ENCODE measurements at places on chromosomes 3 and 15. TPM values are rescaled to one million over a fixed set of nuclear protein-coding genes. Genes with fewer than 3 reads are reported as not detected.
A peak's percentile ranks its signal among the peaks of the same experiment; 100 is the strongest.

DNA sequence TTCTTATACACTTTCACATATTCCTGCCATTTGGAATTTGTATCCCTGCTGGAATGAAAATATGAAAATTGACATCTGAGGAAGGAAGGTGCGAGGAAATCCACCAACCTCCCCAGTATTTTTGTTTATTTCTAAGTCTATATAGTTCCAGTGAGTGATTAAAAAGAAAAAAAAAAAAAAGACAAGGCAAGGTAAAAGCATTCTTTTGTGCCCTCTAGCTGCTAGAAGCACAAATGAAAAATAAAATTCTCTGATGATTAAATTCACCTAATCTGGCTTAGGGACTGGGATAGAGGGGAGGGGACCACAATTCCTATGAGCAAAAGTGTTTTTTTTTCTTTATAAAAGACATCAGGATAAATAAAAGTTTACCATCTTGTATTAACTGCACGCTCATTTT is 370.9 kb downstream of the NR2F2 start:
- peak overlapping the region; percentile 44 for H3K4me3 ChIP-seq
- peaks cover 6% of the 10 kb centered on the region for H3K27me3 ChIP-seq
- DNase-seq: no peak
- H3K27ac ChIP-seq: no peak overlapping the region
- no peaks in the 10 kb centered on the region for H3K36me3 ChIP-seq

DNA sequence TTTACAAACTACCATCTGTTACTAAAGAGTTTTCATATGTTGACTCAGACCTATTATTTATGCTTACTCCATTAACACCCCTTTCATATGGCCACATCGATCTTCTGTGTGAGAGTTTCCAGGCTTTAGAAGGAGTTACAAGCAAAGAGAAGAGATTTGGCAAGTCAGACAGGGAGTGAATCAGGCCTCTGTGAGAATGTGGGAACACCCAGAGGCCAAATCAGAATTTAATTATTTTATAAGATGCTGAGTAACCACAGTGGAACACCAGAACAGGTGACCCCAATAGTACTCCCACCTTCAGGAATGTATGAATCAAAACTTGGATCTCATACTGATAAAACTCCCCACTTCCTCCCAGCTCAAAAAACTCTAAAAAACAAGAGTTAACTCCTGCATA is 42.0 kb downstream of the IFT57 start:
- no peak overlapping the region for H3K27ac ChIP-seq
- no peaks in the 10 kb centered on the region for H3K36me3 ChIP-seq
- no peak for DNase-seq
- H3K4me1 ChIP-seq: peaks cover 20% of the 10 kb centered on the region

DNA sequence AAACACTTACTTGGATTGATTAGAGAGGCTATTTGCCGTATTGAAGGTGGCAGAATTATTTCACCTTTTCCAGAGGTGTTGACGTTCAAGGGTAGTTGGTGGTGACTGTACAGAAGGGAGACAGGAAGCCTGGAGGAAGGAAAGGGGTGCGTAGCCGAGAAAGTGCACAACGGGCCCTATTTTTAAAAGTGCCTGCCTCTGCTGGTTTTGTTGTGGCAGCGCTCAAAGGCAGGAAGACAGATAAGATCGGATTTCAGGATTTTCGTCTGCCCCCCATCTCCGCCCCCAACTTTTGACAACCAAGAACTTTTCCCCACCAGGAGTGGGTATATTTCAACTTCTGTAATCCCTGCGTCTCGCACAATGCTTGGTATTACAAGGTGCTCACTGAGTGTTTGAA is 38.5 kb downstream of the SMAD3 start:
- no peak for DNase-seq
- H3K4me3 ChIP-seq: no peak overlapping the region
- H3K36me3 ChIP-seq: no peaks in the 10 kb centered on the region

DNA sequence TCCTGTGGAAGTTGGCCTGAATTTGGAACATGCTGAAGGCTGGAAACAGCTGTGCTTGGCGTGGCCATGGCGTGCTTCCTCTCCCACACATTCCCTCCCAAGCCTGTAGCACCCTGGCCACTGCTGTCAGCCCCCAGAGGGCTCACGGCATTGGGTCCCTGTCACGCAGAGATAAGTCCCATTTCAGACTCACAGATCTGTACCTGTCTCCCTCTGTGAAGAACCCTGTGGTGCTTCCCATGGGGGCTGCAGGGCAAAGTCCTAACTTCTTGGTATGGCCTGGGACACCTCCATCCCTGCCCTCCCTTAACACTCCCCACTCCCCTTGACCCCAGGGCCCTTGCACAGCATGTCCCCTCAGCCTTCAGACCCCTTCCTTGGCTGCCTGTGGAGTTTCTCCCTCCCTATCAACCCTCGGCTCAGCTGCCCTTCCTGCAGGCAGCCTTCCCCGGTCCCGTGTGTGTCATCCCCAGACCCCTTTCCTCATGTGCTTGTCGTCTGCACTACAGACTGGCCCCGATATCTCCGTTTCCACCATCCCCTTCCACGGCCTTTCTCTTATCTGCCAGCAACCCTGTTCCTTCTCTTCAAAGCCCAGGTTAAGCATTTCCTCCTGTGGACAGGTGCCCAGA is 28.6 kb downstream of the ABTB1 start:
- no peaks in the 10 kb centered on the region for H3K36me3 ChIP-seq
- H3K4me3 ChIP-seq: no peak overlapping the region
- H3K27ac ChIP-seq: no peak overlapping the region
- peaks cover 3% of the 10 kb centered on the region for H3K4me1 ChIP-seq
- H3K27me3 ChIP-seq: no peaks in the 10 kb centered on the region

DNA sequence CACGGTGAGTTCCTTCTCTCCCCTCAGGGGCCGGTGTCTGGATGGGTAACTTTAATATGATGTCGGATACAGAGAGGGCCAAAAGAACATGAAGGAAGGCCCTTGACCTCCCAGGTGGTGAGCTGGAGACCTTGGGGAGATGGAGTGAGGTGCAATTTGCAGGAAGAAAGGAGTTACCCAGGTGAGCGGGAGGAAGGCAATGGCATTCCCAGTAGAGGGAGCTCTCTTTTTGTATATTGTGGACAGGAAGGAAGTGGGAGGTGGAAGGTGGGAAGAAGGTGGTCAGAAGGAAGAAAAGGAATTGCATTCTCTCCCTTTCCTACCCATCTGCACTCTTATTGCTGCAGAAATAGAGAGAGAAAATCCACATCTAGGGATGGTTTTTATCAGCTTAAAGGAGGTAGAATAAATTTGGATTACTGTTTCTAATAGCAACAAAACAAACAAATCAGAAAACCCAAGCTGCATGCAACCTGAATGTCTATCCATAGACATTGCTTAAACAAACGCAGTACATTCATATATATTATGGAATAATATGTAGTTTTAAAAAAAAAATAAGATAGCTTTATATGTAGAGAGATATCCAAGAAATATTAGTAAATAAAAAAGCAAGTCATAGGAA is 169.0 kb upstream of the TSC22D2 start:
- DNase-seq: peak; percentile 44
- no peaks in the 10 kb centered on the region for H3K27me3 ChIP-seq
- H3K4me1 ChIP-seq: peaks cover 28% of the 10 kb centered on the region
- H3K27ac ChIP-seq: peak overlapping the region; percentile 79
- H3K4me3 ChIP-seq: no peak overlapping the region

DNA sequence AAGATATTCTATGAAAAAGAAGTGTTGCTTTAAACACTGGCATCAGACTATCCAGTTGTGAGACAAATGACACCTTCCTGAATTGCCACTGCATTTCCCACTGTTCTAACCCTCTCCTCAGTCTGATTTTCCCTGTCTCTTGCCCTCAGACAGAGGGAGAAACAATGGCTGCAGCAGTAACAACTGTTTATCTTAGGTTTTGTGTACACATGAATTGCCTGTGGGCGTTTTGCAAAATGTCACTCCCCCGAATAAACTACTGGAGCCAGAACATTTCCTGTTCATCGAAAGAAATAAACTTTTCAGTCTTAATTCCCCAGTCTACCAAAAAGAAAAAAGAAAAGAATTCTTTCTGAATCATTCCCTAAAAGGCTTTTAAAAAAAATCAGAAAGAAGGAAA is 155.1 kb downstream of the MAGI1 start:
- peaks cover 45% of the 10 kb centered on the region for H3K4me1 ChIP-seq
- H3K36me3 ChIP-seq: no peaks in the 10 kb centered on the region
- no peaks in the 10 kb centered on the region for H3K27me3 ChIP-seq
- DNase-seq: no peak

- no peak overlapping the region for H3K27ac ChIP-seq
- no peak overlapping the region for H3K4me3 ChIP-seq
- peaks cover 25% of the 10 kb centered on the region for H3K36me3 ChIP-seq
- no peak for DNase-seq
- no peaks in the 10 kb centered on the region for H3K4me1 ChIP-seq
Observed at GRCh38 chr3:18704326-18704725, 279.2 kb upstream of the SATB1 start.

DNA sequence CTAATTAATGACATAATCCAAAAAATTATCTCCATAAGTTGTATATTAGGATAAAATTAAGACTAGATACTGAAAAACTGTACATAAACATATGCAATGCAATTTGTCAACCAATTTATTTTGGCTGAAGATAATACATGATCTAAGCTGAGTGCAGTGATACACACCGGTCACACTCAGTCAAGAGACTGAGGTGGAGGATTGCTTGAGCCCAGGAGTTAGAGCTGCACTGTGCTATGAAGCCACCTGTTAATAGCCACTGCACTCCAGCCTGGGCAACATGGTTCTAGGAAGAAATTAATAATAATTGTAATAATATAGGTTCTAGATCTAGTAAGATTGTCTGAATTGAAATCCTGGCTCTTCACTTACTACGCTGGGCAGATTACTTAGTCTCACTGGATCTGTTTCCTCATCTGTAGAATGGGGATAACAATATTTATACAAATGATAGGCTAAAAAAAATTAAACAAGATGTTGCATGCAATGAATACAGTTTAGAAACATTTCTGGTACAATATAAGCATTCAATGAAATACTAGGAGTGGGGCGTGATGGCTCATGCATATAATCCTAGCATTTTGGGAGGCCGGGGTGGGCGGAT is 15.8 kb downstream of the SLC4A7 start:
- H3K27ac ChIP-seq: peak overlapping the region; percentile 80
- H3K4me1 ChIP-seq: peaks cover 35% of the 10 kb centered on the region
- H3K27me3 ChIP-seq: no peaks in the 10 kb centered on the region
- no peak for DNase-seq

DNA sequence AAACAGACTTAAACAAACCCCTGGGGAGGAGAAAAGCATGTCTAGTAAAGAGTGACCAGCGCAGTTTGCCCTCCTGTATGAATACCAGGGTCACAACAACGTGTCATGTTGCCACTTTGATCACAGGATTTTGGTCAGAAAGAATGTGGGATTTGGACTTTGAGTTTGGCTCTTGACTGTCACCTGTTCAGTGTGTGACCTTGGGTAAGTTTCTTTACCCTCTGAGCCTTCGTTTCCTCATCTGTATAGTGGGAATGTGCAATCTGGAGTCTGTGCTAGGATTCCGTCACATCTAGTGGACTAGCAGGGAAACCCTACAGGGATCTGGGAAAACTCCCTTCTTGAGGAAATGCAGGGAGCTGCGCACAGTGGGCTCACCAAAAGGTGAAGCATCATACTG is 63.6 kb downstream of the CCNL1 start:
- peaks cover 17% of the 10 kb centered on the region for H3K4me1 ChIP-seq
- no peaks in the 10 kb centered on the region for H3K27me3 ChIP-seq
- no peak for DNase-seq
- no peak overlapping the region for H3K27ac ChIP-seq
- H3K36me3 ChIP-seq: no peaks in the 10 kb centered on the region

DNA sequence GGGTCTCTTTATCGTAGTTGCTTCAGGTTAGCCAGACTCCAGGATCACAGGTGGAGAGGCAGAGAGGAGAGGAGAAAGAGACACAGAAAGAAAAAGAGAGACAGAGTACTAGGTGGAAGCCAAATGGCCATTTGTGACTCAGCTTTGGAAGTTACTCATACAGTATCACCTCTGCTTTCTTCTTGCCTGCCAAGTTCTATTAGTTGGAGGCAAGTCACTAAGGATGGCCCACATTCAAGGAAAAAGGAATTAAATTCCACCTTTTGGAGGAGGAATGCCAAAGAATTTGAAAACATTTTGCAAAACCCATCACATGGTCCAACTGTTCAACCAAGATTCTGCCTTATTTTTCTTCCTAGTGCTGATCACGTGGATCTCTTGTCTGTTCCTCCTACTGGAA is 291.1 kb downstream of the CHL1 start:
- H3K27ac ChIP-seq: no peak overlapping the region
- H3K36me3 ChIP-seq: peaks cover 57% of the 10 kb centered on the region
- H3K4me1 ChIP-seq: no peaks in the 10 kb centered on the region
- H3K27me3 ChIP-seq: peaks cover 4% of the 10 kb centered on the region

DNA sequence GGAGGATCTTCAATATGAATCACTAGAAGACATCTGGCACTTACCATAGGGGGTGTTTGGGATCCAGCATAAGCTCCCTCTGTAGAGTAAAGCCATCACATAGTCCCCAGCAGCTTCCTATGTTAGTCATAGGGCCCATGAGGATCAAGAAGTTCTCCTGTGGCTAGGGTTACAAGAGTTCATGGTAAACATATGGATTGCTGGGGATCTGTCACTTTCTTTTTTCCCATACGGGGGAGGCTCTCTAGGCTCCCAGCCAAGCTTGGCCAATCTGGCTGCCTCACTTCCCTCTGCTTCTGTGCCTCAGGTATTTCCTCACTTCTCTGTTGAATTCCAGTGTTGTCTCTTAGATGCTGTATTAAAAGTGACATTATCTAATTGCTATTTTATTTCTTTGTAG is 597.9 kb downstream of the PDCD6IP start:
- no peak for DNase-seq
- no peaks in the 10 kb centered on the region for H3K4me1 ChIP-seq
- H3K27me3 ChIP-seq: no peaks in the 10 kb centered on the region
- no peaks in the 10 kb centered on the region for H3K36me3 ChIP-seq
- no peak overlapping the region for H3K4me3 ChIP-seq

GRCh38 chr3:48247401-48247811 is 6.5 kb downstream of the ZNF589 start:
- H3K27ac ChIP-seq: peak overlapping the region; percentile 78
- peaks cover 29% of the 10 kb centered on the region for H3K4me1 ChIP-seq
- no peak for DNase-seq
- H3K4me3 ChIP-seq: no peak overlapping the region

DNA sequence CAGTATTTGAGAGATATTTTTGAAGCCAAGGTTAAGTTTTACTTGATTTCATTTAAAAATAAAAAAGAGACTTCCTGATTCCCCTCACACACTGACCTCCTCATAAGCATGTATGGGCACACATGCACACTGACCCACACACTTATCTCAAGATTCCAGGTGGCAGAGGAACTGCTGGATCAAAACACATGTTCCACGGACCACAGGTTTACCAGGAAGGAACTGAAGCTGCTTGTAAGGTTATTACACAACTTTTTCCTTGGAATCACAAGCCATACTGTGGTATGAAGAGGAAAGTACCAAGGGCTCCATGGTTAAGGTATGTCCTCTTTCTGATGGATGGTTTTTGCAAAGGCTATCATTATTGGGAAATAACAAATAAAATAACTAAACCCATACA is 7.5 kb downstream of the CLDN1 start:
- H3K36me3 ChIP-seq: no peaks in the 10 kb centered on the region
- no peak for DNase-seq
- H3K27me3 ChIP-seq: no peaks in the 10 kb centered on the region
- peaks cover 11% of the 10 kb centered on the region for H3K4me1 ChIP-seq

BAHD1 gene
- total RNA-seq: 49.1 TPM

NPAP1 gene
- 0.11 TPM for total RNA-seq

ZIC1 gene
- 30.3 TPM for total RNA-seq

RTP3 gene
- total RNA-seq: not detected

Data from WTC11 (cell line).